Activated CD4-positive, alpha-beta T cell treated with anti-CD3 and anti-CD28 coated beads, Interleukin-2, amount 50 U/mL, for 4 hours (primary cell): ENCODE measurements at places on chromosomes 6 and 20.

GRCh38 chr20:19712721-19713260 is 45.3 kb upstream of the RIN2 start:
- no peak for DNase-seq

DNA sequence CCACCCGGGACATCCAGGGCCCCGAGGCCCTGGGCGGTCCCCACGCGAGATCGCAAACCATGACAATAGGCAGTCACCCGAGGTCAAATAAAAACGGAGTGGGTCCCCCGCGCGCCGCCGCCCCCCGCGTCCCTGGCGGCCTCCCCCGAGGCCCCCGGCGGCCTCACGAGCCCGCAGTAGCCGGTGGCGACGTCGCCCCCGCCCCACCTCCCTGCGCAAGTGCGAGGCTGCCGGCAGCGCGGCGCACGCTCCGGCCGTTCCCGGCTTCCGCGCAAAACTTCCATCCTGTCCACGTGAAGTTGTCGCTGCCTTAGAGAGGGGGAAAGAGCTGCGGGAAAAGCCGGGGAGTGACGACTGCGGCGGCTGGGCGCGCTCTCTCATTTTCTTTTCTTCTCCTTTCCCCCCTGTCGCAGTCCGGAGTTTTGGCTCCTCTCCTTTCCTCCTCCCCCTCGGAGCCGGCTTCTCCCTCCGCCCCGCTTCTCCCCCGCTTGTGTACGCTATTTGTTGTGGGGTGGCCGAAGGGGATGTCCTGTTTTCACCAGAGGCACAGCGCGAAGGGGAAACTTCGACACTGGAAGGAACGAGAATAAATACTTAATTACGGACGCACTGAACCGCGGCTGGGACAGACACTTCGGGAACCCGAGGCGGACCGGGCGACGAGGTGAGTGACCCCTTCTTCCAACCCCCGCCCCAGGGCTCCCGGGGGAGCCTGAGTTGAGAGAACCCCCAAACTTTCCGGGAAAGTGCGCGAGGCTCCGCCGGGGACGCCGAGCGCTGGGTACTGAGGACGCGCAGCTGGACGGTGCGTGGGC is at the start of gene EYA4:
TSS of gene EYA4 (plus strand) at position 272 of the 815 bp plus-strand sequence. CDS start 33,424 bp downstream, outside the sequence.
- DNase-seq, result no peak

GRCh38 chr6:1487239-1487638 is 97.9 kb downstream of the FOXF2 start:
- no peak for DNase-seq

DNA sequence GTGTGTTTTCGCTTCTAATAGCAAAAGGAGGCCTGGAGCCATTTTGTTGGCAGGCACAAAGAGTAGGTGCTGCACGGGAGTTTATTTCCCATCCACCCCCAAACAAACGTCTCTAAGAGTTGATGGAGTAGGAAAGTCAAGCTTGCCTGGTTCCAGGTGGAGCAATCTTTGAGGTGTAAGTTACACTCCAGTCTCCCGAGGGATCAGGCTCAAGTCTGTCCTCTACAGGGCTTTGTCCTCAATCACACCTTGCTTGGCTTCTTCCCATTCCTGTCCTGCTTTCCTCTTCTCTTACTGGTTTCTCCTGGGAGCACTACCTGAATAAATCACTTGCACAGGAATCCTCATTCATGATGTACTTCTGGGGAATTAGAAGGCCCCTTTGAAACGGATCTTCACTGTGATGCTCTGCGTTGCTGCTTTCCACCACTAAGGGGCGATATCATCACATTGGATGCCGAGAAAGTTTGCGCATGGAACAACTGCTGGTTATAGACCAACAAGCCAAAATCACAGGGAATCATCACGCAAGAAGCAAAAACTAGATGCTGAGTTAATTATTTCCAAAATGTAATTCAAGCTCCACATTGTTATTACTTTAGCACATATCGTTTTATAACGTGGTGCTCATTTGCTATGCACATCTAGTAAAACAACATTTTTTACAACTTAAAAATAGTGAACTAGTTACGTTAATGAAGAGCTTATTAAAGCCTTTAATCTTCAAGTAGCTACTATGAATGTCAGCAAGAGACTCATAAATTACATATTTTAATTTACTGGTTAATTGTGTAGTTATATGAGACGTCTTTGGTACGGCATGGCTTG is 156.8 kb downstream of the DNAH8 start:
- DNase-seq, result peak; percentile 56

DNA sequence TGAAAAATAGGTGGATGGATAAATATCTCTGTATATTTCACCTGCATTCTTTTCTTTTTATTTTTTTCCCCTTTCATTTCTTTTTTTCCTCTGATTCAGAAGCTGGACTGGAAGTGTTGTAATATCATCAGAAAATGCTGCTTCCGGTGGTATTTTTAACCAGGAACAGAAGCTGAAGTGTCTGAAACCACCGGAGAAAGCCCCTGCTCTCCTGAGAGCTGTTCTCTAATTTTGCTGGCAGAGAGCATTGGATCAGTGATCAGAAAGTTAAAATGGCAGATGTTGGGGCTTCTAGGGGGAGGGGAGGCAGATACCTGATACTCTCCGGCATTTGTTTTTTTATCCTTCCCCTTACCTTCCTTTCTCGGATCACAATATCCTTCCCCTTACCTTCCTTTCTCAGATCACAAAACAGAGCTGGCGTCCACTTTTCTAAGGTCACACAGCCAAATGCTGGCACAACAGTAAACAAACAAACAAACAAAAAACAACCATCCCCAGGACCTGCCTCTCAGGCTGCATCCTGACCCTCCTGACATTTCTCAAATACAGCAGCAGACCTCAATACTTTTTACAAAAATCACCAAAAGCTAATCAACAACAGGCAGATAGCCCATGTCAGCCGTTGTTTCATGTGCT is 143.2 kb upstream of the ZNF217 start:
- DNase-seq, result no peak

GRCh38 chr6:49513153-49513989 is 13.6 kb downstream of the GLYATL3 start:
- no peak for DNase-seq

DNA sequence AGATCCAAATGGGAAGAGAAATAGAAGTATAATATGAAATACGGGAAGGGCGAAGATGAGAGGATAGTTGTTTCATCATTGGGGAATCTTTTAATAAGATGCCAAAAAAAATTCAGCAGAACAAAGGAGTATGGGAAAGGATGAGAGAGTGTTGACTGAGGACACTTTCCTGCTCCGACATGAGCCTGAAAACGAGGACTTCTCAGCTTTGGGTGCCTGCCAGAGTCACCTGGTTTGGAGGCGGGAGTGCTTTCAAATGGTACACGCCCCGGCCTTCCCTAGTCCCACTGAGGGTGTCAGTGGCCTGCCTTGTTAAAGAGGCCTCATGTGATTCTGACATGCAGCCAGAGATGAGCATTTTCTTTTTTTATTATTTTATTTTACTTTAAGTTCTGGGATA is 250.9 kb downstream of the ANKRD60 start:
- no peak for DNase-seq

DNA sequence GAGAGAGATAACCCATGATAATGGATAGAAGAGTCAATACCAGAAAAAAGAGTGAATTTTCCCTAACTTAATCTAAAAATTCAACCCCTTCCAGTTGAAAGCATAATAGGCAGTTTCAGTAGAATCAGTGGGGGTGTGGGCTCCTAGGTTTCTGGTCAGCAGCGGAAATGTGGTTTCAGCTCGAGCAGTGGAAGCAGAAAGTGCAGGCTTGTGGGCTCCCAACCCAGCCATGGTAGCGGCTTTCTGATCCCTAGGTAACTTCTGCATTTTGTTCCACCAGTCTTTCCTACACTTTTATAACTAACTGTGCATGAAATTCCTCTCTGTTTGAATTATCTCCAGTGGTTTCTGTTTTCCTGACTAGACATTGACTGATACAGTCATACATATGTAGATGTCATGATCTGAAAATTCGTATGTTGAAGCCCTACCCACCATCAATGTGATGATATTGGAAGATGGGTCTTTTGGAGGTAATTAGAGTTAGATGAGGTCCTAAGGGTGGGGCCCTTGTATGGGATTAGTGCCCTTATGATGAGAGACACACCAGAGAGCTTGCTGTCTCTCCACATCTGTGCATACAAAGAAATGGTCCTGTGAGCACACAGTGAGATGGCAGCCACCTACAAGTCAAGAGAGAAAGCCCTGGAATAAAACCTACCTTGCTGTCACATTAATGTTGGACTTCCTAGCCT is 6.5 kb upstream of the DDO start:
- no peak for DNase-seq

- DNase-seq, result no peak
These were observed 843 bp upstream of the HEY2 start for GRCh38 chr6:125748406-125749172.

DNA sequence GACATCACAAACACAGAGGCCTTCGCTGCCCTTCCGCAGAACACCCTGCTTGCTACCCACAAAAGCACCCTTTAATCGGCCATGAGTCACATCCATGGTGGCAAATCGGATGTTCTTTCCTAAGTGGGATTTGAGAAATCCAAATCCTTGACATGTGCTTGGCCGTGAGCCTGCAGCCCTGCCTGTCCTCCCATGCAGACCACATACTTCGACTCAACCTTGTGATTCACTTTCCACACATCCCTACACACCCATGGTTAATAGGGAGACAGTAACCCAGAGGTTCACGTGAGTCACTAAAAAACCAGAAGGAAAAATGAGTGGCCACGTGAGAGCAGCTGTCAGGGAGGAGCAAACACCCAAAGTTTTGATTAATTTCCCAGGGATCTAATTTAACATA is 19.4 kb downstream of the RAMACL start:
- DNase-seq, result no peak

GRCh38 chr6:103870970-103871369 is 988.7 kb downstream of the HACE1 start:
- DNase-seq, result no peak

DNA sequence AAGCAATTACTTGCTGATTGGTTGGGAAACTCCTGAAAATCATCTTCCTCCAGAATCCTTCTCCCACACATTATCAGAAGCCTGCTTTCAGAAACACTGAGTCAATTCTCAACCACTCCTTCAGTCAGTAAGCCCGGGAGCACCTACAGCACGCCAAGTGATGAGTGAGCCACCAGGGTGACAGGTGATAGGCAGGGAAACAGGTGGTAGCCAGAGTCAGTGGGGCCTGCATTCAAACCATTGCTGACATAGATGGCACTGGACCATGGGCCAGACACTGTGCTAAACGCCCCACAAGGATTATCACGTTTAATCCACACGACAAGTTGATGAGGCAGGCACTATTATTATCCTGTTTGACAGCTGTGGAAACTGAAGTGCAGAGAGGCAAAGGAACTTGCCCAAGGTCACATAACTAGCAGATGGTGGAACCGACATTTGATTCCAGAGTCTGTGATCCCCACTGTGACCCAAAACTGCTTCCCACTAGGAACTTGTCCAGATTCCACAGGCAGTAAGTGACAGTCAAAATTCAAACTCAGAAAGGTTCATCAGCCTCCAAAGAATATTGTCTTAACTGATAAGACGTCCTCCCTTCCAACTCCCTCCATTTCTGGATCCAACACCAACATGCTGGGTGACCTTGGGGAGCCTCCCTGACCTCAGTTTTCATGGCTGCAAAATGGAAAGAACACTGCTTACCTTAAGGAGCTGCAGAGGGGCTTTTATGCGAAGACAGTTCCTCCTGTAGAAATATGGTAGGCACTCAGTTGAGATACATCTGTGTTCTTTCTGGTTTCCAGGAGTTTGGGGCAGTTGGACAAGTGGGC is 23.9 kb upstream of the TOP1 start:
- DNase-seq, result no peak
